HFFc6 (cell line): ENCODE measurements at places on chromosomes 7 and 10.

- no peak for DNase-seq
These were observed 33.2 kb upstream of the GIMAP8 start for GRCh38 chr7:150417239-150417638.

- DNase-seq = no peak
These were observed 382.4 kb downstream of the ARL4A start for GRCh38 chr7:13069841-13070240.

DNA sequence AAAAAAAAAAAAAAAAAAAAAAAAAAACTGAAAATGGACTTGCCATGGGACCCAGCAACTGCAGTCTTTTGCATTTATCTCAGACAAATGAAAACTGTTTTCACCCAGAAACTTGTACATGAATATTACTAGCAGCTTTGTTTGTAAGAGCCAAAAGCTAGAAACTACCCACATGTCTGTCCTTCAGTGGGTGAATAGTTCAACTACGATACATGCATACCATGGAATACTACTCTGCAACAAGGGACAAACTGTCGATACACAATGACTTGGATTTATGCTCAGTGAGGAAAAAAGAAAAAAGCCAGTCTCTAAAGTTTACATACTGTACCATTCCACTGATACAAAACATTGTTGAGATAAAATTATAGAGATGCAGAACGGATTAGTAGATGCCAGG, 195.6 kb downstream of the KIAA1217 start:
- DNase-seq = no peak

DNA sequence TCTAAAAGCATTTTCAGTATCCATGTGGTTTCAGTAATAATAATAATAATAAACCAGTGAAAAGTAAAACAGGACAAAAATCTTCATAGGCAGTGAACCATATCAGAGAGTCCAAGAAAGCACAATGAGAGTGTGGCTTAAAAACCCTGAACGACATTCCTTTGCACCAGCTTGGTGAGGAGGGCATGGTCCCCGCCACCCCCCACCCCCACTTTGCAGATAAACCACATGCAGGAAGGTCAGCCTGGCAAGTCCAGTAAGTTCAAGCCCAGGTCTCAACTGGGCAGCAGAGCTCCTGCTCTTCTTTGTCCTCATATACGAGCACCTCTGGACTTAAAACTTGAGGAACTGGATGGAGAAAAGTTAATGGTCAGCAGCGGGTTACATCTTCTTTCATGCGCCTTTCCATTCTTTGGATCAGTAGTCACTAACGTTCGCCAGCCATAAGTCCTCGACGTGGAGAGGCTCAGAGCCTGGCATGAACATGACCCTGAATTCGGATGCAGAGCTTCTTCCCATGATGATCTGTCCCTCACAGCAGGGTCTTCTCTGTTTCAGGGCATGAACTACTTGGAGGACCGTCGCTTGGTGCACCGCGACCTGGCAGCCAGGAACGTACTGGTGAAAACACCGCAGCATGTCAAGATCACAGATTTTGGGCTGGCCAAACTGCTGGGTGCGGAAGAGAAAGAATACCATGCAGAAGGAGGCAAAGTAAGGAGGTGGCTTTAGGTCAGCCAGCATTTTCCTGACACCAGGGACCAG, 172.5 kb downstream of the EGFR start:
- DNase-seq = no peak

GRCh38 chr7:712381-713138, 13.9 kb upstream of the DNAAF5 start:
- DNase-seq = no peak

DNA sequence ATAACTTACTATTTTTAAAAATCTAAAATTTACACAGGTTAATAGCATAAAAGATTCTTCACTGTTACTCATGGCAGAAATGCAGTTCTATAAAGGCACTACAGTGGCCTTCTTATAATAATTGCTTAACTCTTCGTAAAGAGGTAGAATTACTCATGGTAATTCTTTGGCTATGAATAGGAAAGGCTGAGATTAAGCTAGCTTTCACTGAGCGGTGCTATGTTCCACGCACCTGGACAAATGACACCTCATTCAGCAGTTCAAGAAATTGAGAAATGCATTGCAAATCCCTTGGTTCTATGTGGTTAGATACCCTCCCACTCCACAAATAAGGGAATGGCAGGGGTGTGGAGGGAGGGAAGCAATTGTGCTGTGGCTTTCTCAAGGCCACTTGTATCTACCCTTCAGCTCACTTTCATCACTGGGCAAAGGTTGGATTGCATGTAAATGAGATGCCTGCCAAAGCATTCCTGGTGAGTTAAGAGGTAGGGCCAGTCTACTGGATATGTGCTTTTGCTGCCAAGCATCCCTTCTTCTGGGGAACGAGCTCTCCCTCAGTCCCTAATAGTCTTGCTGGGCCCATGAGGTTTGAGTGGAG, 210.9 kb downstream of the TEX36 start:
- DNase-seq = no peak

DNA sequence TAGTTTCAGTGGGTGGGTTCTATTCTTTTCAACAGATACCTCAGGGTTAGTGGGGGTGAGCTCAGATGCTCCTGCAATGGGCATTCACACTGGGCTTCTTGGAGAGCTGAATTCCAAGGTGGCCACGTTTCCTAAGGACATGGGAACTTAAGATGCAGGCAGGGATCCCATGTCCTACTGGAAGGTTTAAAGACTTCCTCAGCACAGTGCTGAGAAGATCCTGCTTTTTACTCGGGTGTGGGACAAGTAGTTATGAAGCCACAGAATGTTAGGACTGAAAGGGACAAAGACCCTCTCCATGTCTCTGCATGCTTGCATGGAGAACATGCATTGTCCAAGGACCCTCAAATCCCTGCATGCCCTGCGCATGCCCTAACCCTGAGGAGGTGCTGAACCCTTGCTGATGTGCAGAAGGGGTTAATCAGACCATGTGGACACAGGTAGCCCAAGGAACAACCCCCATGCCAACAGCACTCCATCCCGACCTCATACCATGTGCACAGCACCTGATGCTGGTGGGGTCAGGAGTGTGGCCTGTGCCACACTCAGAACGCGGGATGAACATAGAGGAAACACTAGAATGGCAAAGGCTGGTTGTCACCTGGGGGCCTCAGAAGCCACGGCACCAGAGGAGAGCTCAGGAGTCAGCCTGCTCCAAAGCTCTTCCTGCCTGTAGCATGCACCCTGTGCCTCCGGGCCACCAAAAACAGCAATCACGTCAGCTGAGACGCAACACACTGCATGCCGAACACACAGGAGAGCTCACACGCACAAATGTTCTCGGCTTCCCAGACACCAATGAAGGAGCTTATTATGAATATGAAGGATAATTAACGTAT, 15.2 kb downstream of the IL2RA start:
- DNase-seq = no peak

- no peak for DNase-seq
These were observed 6.9 kb upstream of the KAZALD1 start for GRCh38 chr10:101054876-101055275.

DNA sequence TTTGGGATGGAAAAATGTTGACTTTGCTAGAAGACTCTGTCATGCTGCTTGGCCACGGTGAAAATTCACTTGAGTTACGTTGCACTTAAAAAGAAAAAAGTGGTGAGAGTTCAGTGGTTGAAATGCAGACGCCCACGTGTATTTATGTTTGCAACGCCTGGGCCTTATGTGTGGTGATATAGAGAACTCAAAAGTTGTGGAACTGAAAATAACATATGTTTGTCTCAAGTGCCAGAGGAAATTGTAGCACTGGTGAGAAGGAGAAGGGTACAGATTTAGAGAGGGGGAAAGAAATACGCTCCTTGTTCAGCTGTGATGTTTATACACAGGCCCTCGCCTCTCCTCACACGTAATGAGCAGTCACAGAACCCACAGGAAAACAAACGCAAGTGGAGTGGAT, 73.6 kb downstream of the EMX2 start:
- no peak for DNase-seq

DNA sequence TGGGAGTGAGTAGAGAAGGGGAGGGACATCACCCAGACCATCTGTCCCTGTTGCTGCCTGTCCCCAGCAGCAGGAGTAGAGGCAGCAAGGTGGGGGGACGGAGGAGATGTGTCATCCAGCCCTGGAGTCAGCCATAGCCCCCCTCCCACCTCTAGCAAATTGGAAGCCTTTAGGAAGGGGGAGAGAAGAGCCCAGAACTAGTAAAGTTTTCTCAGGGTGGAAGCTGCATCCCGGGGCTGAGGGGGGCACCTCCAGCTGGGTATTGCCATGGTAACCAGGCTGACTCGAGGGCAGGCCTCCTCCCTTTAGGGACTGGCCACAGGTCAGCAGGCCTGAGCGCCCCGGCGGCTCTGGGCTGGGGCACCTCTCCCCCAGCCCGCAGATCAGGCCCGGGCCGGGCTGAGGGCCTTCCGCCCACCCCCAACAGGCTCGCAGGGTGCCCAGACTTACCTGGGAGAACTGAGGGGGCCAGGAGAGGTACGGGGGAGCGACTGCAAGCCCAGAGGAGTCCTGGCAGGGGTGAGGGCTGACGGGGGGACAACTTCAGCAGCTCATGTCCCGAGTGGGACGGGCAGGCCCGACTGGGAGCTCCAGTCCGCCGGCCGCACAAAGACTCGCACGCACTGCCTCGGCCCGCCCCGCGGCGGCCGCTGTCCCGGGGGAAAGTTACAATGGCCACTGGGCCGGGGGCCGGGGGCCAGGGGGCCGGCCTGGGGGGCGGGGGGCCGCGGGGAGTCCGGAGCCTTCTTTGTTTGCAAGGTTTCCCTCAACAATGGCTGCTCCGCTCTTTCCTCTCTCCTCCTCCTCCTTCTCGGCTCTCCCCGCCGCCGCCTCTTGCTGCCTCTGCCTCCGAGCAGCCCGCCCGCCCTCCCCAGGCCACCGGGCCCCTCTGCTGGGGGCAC, 6.0 kb downstream of the LDB1 start:
- DNase-seq = no peak

DNA sequence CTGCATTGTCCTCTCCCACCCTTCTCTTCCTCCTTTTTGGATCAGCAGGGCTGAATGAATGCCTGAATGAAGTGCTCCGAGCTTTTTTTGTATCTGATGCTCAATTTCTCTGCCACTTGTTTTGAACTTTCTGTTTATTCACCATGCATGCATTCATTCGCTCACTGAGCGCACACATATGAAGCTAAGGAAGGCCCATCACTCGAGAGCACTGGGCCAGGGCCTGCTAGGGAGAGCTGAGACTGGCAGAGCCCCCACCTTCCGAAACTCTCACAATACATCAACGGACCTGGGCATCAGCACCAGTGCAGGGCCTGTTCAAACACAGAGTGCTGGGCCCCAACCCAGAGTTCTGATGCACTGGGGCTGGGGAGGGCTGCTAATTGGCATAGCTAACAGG, 45.7 kb downstream of the RPS24 start:
- no peak for DNase-seq

GRCh38 chr7:114478384-114478783, 63.8 kb downstream of the FOXP2 start:
- no peak for DNase-seq

GRCh38 chr10:121322776-121323175, 275.5 kb downstream of the FGFR2 start:
- no peak for DNase-seq

- no peak for DNase-seq
These were observed 100.5 kb downstream of the KCNMA1 start for GRCh38 chr10:77537071-77537470.

DNA sequence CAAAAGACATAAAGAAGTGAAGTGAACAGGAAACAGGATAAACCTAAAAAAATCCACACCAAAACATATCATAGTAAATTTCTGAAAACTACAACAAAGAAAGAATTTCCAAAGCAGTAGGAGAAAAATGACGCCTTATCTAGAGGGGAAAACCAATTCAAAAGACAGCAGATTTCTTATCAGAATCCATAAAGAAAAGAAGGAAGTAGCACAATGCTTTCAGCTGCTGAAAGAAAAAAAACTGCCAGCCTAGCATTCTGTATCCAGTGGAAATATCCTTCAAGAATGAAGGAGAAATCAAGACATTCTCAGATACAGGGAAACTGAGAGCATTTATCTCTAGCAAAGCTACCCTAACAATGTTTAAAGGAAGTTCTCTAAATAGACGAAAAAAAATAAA, 37.8 kb downstream of the PDLIM1 start:
- DNase-seq = no peak

DNA sequence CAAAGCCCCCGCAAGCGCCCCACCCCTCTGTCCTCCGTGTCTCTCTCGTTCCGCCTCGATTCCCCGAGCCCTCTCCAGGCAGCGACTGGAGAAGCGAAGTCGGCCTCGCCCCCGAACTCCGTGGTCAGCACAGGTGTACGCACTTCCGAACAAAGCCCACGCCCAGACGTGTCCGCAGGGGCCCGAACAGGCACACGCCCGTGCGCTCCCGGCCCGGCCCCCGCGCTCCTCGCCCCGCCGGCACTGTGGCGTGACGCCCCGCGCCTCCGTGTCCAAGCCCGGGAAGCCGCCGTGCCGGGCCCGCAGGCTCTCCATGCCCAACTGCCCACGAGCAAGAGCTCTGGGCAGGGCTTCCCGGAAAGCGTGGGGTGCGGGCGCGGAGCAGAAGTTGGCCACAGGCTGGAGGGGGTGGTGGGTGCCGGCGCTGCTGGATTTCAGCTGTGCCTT, 662 bp downstream of the NRCAM start:
- no peak for DNase-seq

GRCh38 chr10:78402591-78402990, 368.9 kb downstream of the RPS24 start:
- DNase-seq = no peak

DNA sequence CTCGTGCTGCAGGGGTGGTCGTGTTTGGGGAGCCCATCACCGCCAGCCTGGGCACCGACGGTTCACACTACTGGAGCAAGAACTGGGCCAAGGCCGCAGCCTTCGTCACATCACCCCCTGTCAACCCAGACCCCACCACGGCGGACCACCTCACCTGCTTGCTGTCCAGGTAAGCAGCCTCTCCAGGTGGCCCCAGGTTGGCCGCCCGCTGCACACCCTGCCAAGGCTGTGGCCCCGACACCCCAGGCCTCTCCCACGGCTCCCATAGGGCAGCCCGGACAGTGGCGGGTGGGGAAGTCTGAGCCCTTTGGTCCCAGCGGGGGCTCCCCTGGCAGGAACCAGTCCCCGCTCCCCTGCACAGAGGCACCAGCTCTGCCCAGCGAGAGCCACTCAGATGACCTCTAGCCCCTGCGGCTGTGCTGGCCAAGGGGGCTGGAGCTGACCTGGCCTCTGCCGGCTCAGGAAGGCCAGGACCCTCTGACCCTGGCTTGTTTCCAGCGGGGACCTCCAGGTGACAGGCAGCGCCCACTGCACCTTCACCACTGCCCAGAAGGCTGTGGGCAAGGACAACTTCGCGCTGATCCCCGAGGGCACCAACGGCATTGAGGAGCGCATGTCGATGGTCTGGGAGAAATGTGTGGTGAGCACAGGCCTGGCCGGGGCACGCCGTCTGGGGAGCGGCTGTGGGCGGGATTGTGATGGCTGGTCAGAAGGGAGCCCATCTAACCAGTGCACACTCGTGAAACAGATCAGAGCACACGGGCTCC, 13.8 kb downstream of the DPYSL4 start:
- DNase-seq = no peak

GRCh38 chr7:29860186-29860585, 53.9 kb downstream of the WIPF3 start:
- DNase-seq = no peak

- no peak for DNase-seq
These were observed 13.0 kb downstream of the ESYT2 start for GRCh38 chr7:158816271-158816670.
